Effector memory CD8-positive, alpha-beta T cell (primary cell): ENCODE measurements at places on chromosomes 1 and 21.

DNA sequence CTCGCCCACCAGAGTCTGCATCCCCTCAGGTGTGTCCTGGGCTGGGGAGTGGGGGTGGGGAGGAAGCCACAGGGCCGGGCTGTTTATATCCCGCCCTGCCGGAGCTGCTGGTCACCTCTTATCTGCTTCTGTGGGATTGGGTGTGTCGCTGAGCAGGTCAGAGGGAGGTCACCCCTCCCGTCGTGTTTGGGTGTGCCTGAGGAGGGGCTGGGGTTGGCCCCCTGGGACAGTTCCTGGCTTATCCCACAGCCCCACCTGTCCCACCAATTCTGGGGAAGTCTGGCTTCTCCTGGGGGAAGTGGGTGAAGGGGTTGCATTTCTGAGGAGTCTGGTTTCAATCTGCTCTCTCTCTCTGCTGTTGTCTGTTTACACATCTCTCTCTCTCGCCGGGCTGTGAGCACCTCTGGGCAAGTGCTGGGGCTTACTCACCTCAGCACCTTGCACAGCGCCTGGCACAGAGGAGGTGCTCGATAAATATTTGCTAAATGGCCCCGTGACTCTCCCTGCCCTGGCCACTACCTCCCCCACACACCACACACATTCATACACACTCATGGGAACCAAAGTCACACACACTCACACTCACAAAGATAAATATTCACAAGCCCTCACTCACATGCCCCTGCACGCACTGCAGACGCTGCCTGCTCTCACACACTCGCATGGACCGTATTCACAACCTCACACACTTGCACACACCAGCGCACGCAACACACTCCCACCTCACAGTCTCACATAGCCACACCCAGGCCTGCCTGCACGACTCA lies 8.3 kb downstream of the ELF3 start:
- no peak for DNase-seq

- DNase-seq, result no peak
These were observed 15.9 kb upstream of the TSPEAR start for GRCh38 chr21:44727321-44727720.

DNA sequence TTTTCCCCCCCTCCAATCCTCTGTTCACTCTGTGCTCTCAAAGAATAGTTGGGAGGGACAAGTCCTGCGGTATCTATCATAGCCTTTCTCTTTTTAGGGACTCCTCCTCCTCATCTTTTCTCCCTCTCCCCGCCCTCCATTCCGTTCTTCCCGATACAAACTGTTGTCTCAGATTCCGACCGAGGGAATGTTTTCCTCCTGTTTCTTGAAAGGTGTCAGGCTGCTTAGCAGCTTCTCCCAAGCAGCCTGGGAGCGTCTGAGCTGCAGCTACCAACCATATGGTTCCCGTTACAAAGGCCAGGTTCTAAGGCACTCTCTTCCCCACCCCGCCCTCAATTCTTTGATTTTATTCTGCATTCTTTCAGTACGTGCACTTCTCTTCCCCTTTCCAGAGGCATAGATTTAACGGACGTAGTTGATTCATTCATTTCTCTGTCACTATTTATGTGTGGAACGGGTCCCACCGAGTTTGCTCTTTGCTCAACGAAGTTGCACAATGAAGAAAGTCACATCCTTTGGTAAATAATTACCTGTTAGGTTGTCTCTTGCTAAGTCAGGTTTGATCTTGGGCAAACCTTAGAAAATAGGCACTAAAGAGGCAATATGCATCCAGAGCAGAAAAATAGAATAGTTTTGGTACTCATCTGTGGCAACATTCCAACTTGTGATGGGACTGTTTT lies 2.8 kb downstream of the ADGRL2 start:
- no peak for DNase-seq

GRCh38 chr1:164846731-164847691 lies 288.0 kb downstream of the PBX1 start:
- DNase-seq, result no peak

DNA sequence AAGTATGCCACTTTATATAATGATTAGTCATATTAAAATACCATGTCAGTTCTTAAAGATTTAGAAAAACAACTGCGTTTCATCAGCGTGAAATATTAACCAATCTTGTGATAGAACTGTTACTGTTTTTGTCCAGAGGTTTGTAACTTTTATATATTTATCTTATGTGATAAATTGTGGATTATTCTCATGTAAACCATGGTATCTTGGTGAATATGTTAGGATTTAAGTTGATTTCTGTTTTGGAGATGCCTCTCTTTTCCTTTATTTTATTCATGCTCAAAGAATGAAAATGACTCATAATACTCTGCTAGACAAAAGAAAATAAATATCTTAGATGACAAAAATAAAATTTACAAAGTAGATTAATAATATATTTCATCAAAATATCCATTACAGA lies 88.4 kb downstream of the ADGRL4 start:
- DNase-seq, result no peak

- DNase-seq, result no peak
These were observed 87.9 kb downstream of the RPS6KC1 start for GRCh38 chr1:213138892-213139291.

- no peak for DNase-seq
These were observed 10.2 kb downstream of the TNFRSF14 start for GRCh38 chr1:2566101-2567045.

GRCh38 chr1:228035844-228036243 lies 29.0 kb downstream of the WNT3A start:
- no peak for DNase-seq

- no peak for DNase-seq
These were observed 20.0 kb upstream of the RD3 start for GRCh38 chr1:211511947-211512346.

DNA sequence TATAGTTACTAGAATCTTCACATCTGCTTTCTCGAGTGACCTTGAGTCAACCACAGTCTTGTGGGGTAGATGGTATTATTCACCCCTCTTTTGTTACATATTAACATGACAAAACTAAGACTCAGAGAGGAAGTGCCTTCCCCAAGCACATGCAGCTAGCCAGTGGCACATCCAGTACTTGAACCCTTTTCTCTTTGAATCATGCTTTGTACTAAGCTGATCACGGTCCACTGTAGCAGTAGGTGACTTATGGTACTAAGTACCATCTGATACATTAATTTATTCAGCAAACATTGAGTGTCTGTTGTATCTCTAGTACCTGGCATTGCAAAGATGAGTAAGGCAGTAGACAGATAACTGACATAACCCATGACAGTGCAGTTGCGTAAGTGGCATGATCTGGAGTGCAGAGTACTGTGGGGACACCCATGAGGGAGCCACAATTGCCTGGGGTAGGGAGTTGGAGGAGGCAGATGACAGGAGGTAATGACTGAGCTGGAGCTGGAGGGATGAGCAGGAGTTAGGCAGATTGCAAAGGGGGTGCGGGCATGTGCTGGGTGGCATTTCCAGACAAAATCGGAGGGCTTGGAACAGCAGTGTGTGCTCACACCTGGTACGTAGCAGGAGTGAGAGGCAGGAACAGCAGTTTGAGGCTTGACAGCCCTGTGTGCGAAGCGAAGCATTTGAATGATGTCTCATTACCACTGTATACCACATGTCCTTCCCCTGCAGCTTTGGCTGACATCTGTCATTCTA lies 29.8 kb downstream of the UCK2 start:
- no peak for DNase-seq

GRCh38 chr21:37904856-37905255 lies 11.4 kb downstream of the KCNJ6 start:
- no peak for DNase-seq

GRCh38 chr1:168689726-168690602 lies 39.0 kb downstream of the DPT start:
- no peak for DNase-seq

DNA sequence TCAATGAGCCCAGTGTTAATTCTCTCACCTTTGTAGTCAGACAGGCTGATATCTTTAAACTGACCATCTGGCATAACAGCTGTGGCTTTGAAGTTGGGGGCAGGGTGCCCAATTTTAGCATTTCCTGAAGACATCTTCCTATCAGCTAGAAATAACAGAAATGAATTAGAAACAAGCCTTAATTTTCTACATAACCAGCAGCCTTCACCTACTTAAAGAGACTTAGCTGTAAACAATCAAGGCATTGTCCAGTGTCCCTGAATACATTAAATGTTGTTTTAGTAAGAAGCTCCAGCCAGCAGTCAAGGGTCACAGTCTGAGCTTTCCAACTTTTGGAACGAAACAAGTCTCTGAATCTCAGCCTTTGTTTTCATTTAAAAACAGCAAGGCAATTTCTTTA lies 2.8 kb downstream of the PRDX1 start:
- no peak for DNase-seq

DNA sequence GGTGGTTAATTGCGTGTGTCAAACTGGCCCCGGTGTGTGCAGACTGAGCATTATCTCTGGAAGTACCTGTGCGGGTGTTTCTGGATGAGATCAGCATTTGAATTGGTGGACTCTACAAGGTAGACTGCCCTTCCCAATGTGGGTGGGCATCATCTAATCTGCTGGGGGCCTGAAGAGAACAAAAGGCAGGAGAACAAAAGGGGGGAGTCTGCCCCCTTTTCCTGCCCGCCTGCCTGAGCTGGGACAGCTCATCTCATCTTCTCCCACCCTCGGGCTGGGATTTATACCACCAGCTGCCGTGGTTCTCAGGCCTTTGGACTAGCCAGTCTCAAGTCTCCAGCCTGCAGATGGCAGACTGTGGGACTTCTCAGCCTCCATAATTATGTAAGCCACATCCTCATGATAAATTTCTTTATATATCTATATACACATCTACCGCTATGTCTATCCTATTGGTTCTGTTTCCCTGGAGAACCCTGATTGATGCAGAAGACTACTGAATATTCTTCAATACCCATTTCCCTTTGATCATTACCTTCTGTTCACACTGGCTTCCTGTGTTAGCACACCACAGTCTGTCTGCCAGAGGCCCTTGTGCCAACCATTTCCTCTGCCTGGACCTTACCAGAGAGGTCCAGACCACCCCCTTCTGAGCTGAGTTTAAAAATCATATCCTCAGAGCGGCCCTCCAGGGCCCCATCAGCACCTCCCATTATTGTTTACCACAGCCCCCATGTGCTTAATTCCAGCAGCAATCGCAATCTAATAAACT lies 25.2 kb downstream of the RCAN1 start:
- DNase-seq, result no peak

DNA sequence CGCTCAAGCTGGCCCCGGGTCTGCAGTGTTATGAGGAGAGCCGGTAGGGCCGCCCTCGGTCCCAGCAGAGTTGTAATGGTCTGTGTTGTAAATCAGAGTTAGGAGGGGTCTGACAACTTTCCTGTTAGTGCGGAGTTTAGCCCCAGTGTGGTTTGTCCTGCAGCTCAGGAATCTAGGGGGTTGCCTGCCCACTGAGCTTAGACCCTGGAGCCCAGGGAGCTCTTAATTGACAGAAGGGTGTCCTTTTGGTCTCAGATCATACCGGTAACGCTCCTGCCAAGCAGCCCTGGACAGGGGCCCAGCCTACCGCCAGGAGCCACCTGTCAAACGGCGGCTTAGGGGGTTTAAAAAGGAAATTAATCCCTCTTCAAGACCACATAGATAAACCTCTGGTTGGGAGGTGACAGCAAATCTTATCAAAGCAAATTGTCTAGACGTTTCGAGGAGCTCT lies 164.4 kb downstream of the DYRK1A start:
- no peak for DNase-seq

GRCh38 chr1:242030071-242030470 lies 31.2 kb upstream of the MAP1LC3C start:
- DNase-seq, result no peak

DNA sequence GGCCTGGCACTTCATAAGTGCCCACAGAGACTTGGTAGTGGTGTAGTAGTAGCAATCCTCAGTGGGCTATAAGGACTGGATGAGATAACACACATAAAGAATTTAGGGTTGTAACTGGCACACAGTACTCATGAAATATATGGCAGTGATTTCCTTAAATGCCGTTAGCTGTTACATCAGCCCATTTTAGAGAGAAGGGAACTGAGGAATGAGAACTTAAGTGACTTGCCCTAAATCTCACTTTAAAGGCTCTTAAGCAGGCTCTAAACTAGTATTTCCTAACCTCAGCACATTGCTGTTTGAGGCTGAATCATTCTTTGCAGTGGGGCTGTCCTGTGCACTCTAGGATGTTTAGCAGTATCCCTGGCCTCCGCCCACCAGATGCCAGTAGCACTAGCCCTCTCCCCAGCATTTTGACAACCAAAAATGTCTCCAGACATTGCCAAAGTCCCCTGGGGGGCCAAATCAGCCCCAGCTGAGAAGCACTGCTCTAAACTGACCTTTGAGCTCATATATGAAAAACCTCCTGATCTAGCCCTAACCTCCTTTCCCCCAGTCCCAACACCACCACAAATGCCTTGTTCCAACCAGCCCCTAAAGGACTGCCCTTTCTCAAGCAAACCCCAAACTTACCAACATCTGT lies 11.6 kb downstream of the CAMK2N1 start:
- DNase-seq, result no peak

DNA sequence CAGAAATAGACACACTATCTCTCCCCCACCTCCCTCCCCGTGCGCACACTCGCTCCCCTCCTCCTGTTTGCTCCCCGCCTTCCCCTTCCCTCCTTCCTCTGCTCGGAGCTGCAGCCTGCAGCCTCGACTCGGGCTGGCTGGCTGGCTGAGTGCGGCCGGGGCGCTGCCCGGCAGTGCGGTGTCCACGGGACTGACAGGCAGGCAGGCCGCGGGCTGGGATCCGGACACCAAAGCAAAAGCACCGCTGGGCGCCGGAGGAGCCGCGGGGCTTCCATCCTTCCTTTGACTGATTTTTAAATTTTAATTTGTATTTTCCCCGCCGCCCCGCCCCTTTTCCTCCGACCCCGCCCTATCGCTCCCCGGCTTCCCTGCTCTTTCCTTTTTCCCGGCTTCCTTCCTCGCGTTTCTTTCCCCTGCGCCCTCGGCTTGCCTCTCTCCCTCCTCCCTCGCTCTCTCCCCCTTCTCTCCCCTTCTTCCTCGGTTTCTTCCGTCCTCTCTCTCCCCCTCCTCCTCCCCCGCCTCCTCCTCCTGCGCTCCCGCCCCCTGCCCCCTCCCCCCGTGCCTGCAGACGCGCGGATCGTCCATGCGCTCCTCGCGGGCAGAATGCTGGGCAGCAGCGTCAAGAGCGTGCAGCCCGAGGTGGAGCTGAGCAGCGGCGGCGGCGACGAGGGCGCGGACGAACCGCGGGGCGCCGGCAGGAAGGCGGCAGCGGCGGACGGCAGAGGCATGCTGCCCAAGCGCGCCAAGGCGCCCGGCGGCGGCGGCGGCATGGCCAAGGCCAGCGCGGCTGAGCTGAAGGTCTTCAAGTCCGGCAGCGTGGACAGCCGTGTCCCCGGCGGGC lies 109.4 kb downstream of the NAV1 start:
- DNase-seq, result no peak

GRCh38 chr1:232319518-232320210 lies 310.3 kb downstream of the SIPA1L2 start:
- DNase-seq, result no peak
